ENCODE measurements at places on chromosomes 1 and 21. TPM values are rescaled to one million over a fixed set of nuclear protein-coding genes. Genes with fewer than 3 reads are reported as not detected.

The SPATA45 gene
- total RNA-seq, result not detected

The RNASEL gene
- total RNA-seq, result 7.6 TPM

DNA sequence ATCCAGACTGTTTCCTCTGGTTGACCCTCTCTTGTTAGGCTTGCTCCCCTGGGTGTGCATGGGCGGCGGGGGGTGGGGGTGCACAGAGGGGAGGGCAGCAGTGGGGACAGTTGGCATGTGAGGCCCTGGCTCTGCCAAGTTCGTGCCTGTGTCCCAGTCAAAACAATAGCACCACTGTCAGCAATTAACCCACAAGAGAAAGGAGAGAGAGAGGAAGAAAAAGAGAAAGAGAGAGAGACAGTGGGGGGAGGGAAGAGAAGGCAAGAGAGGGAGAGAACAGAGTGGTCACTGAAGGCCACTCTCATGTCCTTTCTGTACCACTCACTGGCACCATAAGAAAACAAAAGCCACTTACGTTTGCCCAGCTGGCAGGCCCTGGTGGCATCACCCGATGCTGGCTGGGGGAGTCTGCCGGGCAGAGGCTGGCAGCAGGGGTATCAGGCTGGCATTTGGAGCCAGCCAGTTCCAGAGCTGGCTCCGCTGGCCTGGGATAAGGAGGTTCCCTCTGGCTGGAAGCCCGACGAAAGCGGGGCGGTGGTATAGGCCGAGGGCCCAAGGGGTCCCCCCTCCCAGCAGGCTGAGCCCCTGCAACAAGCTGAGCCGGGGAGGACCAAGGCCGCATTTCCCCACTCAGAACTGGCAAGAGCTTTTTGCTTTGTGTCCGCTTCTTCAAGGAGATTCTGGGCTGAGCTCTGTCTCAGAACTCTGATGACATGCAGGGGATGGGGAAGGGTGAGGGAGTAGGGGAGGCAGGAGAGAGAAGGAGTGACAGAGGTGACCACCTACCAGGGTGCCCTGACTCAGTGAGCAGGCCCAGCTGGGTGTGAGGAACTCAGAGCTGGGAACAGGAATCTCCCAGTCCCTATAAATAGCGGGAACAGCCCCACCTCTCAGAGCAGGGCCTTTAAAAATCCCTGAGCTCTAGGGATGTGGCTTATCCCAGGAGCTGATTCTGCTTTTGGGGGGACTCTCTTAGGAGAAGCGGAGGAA, 27.9 kb downstream of the PIK3C2B start:
- DNase-seq, result no peak

DNA sequence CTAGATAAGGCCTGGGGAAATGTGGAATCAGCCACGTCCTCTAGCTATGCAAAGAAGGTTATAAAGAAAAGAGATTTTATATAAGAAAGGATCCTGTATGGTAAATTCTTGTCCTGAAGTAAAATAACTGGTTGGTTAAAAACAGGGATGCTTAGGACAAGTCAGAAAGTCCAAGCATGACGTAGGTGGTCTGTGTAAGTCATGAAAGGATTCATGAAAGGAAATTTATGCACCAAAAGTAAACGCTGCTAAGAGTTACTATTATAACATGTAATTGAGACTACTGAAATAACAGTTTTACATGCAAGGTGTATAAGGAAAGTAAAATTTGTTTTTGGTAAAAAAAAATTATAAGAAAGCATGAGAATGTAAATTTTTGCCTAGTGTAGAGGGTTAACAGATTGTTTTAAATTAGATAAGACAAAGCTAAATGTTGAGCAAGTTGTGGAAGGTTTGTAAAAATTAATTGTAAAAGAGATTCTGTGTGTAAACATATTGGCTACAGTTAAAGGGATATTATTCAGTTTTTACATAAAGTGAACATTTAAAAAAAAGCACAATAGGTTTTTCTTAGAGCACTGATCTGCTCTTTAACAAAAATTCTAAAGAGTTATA, 43.9 kb downstream of the PIGK start:
- DNase-seq, result no peak

DNA sequence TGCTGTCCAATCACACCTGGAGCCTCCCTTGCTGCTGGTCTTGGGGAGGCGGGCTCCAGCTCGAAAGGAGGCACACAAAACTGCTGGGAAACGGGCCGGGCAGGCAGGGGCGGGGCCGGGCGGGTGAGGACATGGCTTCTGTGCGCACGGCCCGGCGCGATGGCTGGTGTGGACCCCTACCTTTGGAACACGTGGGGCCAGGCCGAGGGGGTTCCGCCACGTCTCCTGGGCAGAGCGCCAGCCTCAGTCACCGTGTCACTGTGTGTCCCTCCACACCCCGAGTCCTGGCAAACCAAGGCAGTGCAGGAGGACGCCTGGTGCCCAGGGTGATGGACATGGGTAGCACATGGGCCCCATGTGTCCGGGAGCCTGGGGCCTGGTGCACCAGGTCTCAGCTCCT, 42.0 kb upstream of the ADARB1 start:
- DNase-seq, result no peak

All from prostate gland (tissue), 2 donors.